NCI-H226 (cell line): ENCODE measurements at places on chromosomes 5 and 9.

- DNase-seq, result peak; percentile 100
Observed at GRCh38 chr9:112041536-112042243, 133.4 kb downstream of the SUSD1 start.

GRCh38 chr9:114235033-114235661 is 79.8 kb downstream of the COL27A1 start:
- DNase-seq, result no peak

- DNase-seq, result peak; percentile 51
Observed at GRCh38 chr5:149442563-149443182, 63.6 kb upstream of the IL17B start.

GRCh38 chr9:109440797-109441287 is 57.3 kb downstream of the PTPN3 start:
- peak; percentile 59 for DNase-seq

DNA sequence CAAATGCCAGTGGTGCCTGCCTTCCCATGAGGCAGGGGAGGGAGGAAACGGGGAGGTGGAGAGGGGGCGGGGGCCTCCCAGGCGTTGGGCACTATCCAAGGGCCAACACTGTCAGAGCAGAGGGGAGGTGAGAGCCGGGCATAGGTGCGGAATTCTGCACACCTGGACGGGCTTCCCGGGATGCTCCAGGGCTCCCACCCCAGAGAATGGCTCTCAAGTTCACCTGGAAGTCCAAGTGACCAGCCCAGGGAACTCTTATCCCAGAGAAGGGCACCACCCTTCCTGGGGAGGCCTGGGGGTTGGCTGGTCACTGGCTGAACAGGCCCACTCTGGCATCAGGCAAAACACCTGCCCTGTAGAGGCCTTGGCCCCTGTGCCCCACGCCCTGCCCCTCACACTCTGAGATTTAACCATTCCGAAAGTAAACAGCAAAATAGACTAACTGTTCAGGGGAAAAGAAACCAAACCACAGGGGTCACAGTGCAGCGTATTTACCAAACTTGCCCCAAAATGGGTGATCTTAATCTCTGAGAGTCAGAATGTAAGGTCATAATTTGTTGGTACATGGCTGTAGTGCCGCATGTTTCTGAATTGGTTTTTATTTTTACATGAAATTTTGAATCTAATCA is 2.7 kb downstream of the CSF2 start:
- no peak for DNase-seq

GRCh38 chr9:121752929-121753328 is 101.5 kb downstream of the DAB2IP start:
- DNase-seq, result no peak
